AG09309 (cell line): ENCODE measurements at places on chromosomes 1 and 21.

GRCh38 chr1:156002188-156002911 lies 18.4 kb downstream of the SSR2 start:
- no peak for DNase-seq

DNA sequence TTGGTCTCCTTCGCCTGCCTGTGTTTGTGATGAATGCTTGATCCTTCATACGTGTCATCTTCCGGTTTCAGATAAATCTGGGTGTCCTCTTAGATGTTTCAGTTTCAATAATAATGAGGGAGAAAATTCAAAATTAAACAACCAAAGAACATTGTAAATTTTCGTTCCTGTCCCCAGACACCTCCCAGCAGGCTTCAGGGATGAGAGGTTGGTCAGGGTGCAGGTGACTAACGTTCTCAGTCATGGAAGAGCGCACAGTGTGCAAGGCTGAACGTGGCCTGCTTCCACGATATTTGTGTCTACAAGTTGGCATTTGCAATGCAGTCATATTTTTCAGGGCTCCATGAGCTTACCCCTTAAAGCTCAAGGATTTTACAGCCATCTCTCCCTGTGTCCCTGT lies 147.1 kb upstream of the ARHGEF16 start:
- DNase-seq: no peak

DNA sequence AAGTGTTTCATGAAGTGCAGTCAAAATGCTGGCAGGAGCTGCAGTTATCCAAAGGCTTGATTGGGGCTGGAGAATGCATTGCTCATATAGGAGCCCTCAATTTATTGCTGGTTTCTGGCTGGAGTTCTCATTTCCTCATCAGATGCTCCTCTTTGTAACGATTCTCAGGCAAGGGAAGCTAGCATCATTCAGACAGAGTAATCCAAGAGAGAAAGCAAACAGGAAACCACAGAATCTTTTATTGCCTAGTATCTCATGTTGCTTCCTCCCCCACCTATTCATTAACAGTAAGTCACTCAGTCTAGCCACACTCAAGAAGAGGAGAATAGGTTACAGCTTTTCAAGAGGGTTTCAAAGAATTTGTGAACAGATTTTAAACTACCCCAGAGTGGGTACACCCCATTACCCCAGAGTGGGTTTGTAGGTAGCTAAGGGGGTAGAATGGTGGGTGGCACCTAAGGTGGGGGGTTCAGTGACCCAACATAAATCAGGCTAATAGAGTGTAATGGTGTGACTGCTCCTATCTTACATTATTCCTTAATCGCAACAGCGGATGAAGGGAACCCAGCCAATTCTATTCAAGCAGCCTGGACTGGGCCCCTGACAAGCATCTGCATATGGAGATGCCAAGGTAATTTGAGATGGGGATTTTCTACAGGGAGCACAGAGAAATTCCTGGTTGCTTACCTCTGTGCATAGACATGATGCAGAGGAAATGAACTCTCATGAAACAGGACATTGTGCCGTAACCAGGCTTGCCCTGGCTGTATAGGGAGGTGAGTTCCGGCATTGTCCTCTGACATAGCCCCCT lies 67.1 kb downstream of the KCNJ15 start:
- DNase-seq: peak; percentile 99

DNA sequence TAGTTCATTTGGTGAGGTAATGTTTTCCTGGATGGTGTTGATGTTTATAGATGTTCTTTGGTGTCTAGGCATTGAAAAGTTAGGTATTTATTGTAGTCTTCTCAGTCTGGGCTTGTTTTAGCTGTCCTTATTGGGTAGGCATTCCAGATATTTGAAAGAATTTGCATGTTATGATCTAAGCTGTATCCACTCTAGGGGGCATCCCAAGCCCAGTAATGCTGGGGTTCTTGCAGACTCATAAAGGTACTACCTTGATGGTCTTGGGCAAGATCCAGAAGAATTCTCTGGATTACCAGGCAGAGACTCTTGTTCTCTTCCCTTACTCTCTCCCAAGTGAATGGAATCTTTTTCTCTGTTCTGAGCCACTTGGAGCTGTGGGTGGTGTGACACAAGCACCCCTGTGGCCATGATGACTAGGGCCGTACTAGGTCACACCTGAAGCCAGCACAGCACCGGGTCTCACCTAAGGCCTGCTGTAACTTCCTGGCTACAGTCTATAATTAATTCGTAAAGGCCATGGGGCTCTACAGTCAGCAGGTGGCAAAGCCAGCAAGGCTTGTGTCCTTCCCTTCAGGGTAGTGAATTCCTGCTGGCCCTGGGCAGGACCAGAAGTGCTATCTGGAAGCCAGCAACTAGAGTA lies 74.8 kb upstream of the PDE4B start:
- DNase-seq: peak; percentile 42

- no peak for DNase-seq
Measured at GRCh38 chr1:95094923-95095322, 22.2 kb upstream of the ALG14 start.

GRCh38 chr1:202013603-202014002 lies 3.2 kb downstream of the ELF3 start:
- DNase-seq: no peak

- DNase-seq: no peak
Measured at GRCh38 chr1:226510453-226510852, 38.1 kb upstream of the STUM start.

- DNase-seq: no peak
Measured at GRCh38 chr1:93757256-93758036, 75.8 kb upstream of the BCAR3 start.

DNA sequence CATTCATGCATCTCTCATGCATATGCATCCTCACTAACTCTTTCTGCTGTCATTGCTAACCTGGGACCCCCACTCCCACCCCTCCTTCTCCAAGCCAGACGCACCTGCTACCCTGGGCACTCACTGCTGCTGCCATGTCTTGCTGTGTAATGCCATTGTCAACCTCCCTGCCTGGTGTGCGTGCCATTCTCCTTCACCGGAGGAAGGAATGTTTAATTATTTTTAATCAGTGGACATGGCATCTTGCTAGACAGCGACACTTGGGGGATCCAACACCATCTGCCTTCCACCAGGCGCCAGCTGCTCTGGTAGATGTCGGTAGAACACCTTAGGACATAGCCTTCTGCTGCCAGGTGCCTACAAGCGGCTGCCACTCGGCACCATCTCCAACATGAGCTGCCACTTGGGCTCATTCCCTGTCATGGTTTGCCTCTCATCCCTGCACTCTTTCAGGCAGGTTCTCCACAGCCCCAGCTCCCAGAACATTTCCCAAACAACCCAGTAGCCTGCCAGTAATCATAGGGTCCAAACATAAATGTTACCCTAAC lies 306.9 kb downstream of the TTLL7 start:
- DNase-seq: no peak

- no peak for DNase-seq
Measured at GRCh38 chr1:204566583-204566955, 50.4 kb downstream of the MDM4 start.

DNA sequence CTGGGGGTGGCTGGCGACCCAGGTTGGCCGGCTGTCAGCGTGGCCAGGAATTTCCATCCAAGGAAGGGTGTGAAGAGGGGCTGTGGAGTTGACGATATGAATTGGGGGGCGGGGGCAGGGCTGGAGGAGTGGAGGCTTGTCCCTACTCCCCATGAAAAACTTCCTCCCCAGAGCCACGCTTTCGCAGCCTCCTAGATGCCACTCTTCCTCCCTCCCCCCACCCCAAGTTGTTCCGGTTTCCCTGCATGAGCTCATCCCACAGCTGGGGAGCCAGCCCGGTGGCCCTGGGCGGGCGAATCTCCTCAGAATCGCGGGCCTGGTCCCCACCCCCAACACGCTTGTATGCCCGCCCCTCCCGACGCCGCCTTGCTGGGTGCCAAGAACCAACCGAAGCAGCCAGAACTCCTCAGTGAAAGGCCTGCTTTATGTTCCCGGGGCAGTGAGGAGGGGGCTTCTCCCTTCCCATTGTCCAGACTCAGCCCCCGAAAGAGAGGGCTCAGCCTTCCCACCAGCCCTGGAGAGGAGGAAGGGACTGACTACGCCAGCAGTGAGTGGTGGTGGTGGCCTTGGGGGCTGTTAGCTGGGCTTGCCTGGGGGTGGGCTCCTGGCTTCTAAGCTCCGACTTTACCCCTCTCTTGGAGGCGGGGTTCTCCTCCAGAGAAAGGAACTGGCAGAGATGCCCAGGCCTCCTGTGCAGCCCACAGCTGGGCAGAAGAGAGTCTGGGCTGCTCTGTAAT lies 1.8 kb upstream of the CSMD2 start:
- no peak for DNase-seq

GRCh38 chr1:247824023-247824422 lies at the start of gene OR14A16:
TSS of gene OR14A16 (minus strand) at chr1:247824119. CDS start at chr1:247815729, 8,390 bp downstream.
- no peak for DNase-seq

GRCh38 chr1:211610779-211611556 lies 32.0 kb upstream of the SLC30A1 start:
- no peak for DNase-seq

GRCh38 chr1:67573311-67573872 lies 111.6 kb upstream of the GADD45A start:
- no peak for DNase-seq

GRCh38 chr1:2623571-2624337 lies 9.1 kb downstream of the MMEL1 start:
- no peak for DNase-seq

- DNase-seq: no peak
Measured at GRCh38 chr1:113275691-113276090, 114.6 kb upstream of the MAGI3 start.

DNA sequence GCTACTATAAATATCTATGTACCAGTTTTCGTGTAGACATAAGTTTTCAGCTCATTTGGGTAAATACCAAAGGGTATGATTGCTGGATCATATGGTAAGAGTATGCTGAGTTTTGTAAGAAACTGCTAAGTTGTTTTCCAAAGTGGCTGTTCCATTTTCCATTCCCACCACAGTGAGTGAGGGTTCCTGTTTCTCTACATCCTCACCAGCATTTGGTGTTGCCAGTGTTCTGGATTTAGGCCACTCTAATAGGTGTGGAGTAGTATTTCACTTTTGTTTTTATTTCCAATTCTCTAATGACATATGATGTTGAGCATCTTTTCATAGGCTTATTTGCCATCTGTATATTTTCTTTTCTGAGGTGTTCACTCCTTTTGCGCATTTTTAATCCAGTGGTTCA lies 112.2 kb downstream of the GALNT2 start:
- DNase-seq: no peak

GRCh38 chr1:44821240-44821715 lies 13.0 kb downstream of the BTBD19 start:
- no peak for DNase-seq

DNA sequence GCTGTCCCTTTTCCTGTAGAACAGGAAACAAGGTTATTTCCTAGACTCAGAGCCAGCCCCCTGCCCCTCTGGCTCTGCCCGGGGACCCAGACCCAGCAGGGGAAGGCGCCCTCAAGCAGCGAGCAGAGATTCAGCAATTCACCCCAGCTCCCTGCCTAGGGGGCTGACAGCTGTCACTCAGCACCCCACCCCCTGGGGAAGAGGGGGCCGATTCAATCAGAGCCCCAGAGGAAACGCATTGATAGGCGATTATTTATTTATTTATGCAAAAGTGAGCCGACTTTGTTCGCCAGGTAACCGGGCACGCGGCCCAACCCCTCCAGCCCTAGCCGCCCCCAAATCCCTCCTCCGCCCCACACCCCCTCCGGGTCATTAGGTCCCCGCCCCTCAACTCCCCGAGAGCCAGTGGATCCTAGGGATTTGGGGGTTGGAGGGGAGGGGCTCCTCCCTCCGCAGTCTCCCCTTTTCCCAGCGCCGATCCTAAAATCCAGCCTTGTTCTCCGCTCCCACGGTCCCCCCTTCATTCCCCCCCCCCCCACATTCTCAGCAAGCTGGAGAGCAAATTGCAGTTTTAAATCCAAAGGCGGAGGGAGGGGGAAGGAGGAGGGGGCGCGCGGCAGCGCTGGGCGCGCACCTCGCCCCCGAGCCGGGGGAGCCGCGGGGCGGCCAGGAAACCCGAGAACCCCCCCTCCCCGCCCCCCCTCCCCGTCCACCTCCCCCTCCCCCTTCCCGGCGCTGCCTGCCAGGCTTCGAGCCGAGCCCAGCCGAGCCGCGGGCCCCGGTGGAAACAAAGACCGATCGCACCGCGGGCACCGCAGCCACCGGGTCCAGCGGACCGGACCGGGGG lies 1.3 kb downstream of the AHDC1 start:
- DNase-seq: no peak

DNA sequence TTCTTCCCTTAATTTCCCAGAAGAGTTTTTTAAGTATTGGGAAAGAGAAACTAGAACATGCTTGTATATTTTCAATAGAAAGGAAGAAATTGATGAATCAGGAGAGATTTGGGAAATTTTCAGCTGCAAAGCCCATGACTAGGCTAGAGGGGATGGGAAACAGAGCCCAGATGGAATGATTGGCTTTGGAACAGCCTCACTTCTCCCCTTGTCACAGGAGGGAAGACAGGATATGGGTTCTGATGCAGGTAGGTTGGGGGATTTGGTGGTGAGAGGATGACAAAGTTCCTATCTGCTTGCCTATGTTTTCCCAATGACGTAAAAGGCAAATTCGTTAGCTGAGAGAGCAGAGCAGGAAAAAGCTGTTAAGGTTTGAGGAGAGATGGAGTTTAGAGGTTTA lies 31.0 kb upstream of the ARID1A start:
- no peak for DNase-seq
